ENCODE measurements at places on chromosomes 1 and 21.
A peak's percentile ranks its signal among the peaks of the same experiment; 100 is the strongest.

DNA sequence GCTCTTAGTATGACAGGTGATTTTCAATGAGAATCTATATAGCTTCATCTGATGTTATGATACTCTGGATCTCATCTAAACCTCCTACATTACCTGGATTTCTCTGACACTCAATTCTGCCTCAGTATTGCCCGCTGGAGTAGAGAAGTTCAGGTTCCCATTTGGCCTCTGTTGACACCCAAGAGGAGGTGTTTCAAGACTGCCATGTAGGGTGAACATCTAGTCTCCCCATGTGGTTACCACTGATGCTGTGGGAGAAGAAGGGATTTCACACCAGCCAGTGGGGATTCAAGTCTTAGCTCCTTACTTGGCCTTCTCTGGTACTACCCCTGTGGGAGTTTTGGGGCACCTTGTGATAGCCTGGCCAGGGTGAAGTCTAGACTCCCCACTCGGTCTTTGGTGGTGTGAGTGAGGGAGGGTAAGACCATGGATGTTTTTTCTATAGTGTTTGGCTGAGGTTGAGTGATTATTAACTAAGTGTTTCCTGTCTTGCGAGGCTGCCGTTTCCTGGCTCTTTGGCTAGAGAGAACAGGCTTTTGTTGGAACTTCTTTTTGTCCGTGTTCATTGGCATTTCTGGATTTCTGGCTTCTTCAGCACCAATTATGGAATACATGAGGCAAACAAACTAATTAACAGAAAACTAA lies 90.7 kb downstream of the RHOU start:
- peaks cover 38% of the 10 kb centered on the region for H3K4me1 ChIP-seq
- peaks cover 6% of the 10 kb centered on the region for H3K36me3 ChIP-seq
- peak overlapping the region; percentile 26 for H3K27ac ChIP-seq
- no peak overlapping the region for H3K4me3 ChIP-seq
- peaks cover 4% of the 10 kb centered on the region for H3K27me3 ChIP-seq

DNA sequence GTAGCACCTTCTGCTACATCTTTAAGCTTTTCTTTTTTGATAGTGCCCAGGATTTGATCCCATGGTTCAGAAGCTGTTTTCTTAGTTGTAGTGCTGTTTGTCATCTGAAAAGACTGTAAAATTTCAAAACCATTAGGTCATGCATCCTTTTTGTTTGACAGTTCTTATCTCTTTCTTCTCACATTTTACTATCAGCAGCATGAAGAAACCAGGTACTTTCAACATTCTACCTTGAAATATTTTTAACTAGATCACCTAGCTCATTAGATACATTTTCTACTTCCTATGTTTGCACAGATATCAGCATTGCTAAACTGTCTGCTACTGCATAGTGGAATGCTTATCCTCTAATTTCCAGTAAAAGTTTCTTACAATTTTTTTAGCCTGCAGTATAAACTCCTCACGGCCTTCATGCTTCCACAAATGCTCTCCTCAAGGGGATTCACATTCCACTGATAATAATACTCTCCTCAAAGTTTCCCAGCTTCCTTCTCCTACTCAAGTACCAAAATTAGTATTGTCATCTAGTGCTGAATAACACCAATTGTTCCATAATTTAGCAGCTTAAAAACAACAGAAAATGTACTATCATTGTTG lies 243.9 kb upstream of the ZRANB2 start:
- H3K4me1 ChIP-seq = no peaks in the 10 kb centered on the region
- DNase-seq = no peak
- no peaks in the 10 kb centered on the region for H3K36me3 ChIP-seq
- H3K27me3 ChIP-seq = no peaks in the 10 kb centered on the region
- H3K4me3 ChIP-seq = no peak overlapping the region

DNA sequence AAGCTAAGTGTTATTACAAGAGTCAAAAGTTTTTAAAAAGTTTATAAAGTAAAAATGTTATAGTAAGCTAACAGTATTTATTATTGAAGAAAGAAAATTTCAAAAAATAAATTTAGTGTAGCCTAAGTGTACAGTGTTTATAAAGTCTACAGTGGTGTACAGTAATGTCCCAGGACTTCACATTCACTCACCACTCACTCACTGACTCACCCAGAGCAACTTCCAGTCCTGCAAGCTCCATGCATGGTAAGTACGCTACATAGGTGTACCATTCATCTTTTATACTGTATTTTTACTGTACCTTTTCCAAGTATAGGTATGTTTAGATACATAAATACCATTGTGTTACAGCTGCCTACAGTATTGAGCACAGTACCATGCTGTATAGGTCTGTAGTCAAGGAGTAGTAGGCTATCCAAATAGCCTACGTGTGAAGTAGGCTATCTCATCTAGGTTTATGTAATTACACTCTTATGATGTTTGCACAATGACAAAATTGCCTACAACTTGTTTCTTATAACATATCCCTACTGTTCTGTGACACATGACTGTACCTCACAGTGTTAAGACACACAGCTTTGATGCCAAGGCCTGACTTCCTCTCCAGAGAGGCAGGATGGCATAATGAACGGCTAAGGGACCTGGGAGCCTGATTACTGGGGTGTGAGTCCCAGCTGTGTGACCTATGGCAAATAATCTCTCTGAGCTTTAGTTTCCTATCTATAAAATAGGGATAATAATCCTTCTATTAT lies 12.7 kb downstream of the DHCR24 start:
- H3K27me3 ChIP-seq = no peaks in the 10 kb centered on the region
- H3K4me1 ChIP-seq = peaks cover 3% of the 10 kb centered on the region
- no peak overlapping the region for H3K27ac ChIP-seq
- no peak overlapping the region for H3K4me3 ChIP-seq
- DNase-seq = no peak
- peaks cover 35% of the 10 kb centered on the region for H3K36me3 ChIP-seq

DNA sequence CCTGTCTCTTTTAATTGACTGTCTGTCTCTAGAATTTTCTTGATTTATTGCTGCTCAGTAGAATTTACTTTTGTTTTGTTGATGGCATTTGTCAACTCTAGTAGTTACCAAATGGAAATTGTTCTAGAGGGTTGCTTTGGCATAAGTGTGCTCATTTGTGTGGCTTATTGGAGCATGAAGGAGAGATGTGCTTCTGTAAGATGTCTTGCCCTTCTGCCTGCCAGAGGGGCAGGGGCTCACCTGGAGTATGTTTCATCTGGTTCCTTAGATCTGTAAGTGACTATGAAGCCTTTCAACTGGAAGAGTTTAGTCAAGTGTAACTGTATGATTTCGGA lies 345.5 kb downstream of the DISC1 start:
- no peak overlapping the region for H3K4me3 ChIP-seq
- DNase-seq = no peak
- no peaks in the 10 kb centered on the region for H3K27me3 ChIP-seq
- H3K36me3 ChIP-seq = peaks cover 8% of the 10 kb centered on the region
- H3K27ac ChIP-seq = no peak overlapping the region

- no peaks in the 10 kb centered on the region for H3K36me3 ChIP-seq
- H3K4me3 ChIP-seq = no peak overlapping the region
- H3K27ac ChIP-seq = no peak overlapping the region
- H3K4me1 ChIP-seq = peaks cover 22% of the 10 kb centered on the region
- H3K27me3 ChIP-seq = no peaks in the 10 kb centered on the region
These were observed 18.8 kb downstream of the PIK3C2B start for GRCh38 chr1:204475656-204476432.
